Testis (tissue), 5 donors: ENCODE measurements at places on chromosomes 1 and 21.

DNA sequence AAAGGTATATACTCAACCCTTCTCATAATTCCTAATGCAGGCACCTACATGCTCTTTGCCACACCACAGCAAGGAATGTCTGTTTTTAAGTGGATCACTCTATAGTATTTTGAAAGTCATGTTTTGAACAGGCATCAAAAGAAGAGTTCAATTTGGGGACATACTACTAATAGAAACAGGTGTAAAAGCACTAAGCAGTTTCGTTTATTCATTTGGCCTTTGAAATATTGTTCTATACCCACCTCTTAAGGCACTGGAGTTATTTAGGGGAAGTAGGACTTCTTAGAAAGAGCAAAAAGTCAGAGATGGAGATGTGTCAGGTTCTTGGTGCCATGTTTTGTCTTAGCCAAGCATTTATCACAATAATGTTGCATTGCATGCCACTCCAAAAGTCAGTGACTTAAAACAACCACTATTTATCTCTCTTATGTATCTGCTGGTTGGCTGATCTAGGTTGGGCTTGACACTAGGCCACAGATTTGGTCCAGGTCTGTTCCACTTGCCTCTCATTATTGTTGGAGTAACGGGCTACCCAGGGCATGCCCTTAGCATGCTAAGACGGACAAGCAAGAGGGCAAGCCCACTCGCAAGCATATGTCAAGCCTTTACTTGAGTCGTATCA, 107.5 kb downstream of the RGL1 start:
- no peak for DNase-seq

- no peak for DNase-seq
Observed at GRCh38 chr21:32007456-32007855, 134.6 kb downstream of the HUNK start.

GRCh38 chr1:230173187-230173975, 106.3 kb downstream of the GALNT2 start:
- peak; percentile 6 for DNase-seq

DNA sequence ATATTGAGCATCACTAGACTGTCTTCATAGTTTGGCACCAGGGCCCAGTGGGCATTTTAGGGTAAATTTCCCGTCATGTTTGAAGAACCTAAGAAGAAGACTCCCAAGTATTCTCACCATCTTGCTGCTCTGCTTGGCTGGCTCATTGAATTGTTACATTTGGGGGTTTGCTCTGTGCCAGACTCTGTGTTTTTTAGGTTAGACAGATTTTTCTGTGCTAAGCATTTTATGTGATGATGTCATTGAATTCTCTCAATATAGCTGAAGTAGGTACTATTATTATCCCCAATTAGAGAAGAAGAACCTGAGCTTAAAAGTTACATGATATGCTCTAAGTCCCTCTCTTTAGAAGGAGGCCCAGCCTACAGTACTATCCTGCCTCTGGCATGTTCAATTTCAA, 28.0 kb upstream of the DNASE2B start:
- DNase-seq = no peak

DNA sequence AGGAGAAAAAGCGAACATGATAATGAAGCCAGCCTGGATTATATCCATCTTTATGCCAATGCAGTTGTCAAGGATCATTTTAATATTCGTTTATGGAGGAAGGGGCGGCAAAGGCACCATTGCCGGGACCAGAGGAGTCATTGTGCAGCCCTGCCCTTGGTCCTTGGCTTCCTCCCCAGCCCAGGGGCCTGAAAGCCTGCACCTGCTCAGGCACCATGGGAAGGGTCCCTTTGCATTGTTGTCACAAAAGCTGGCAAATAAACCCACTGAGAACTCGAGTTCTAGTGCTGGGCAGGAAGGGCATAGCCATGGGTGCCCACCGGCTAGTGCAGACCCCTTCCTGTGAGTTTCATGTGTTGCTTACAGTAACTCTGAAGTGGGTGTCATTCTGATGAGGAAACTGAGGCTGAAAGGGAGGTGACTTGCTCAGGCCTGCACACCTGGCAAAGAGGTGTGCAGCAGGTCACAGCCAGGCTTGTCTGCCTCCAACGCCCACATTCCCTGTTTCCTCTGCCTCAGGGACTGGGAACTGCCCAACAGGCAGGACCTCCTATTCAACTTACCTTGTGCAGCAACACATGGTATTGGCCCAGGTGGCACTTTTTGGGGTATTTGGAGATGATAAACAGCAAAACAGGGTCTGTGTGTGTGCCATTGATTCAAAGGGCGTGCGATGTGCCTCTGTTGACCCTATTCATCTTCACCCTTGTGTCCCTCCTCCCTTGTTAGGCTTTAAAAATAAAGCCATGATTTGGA, 84.6 kb downstream of the MAN1C1 start:
- DNase-seq = no peak

DNA sequence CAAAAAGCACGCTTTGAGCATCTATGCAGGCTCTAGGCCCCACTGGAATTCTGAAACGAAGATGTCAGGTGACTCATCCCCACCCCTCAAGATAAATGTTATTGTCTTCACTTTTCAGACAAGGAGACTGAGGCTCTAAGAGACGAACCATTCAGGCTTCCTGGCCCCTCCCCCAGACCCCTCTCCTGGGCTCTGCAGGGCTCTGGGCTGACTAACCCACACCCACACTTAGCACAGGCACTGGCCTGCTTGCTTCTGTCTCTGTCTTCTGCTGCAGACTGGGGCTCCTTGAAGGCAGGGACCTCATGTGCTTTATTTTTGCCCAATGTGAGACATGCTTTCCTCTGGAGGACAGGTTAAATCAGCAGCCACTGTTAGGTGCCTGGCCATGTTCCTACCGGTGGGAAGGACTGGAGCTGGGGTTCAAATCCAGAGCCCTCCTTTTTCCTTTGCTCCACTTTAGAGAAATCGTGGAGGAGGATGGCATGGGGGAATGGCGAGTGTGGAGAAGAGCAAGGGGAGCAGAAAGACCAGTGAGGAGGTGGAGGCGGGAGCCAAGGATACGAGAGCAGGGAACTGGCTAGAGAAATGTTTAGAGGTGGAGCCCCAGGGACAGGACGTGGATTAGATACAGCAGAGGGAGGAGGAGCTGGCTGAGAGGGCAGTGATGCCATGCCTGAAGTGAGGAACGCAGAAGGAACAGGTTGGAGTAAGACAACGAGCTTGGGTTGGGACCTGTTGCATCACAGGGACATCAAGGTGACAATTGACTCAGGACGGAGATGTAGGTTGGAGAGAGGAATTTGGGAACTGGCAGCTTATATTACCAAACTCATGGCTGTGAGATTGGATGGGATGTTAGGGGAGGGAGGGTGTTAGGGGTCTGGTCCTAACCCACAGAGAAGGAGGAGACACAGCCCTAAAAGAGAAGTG, 1.7 kb downstream of the TMEM125 start:
- DNase-seq = no peak

GRCh38 chr1:95127380-95127779, 10.2 kb downstream of the TLCD4 start:
- no peak for DNase-seq

DNA sequence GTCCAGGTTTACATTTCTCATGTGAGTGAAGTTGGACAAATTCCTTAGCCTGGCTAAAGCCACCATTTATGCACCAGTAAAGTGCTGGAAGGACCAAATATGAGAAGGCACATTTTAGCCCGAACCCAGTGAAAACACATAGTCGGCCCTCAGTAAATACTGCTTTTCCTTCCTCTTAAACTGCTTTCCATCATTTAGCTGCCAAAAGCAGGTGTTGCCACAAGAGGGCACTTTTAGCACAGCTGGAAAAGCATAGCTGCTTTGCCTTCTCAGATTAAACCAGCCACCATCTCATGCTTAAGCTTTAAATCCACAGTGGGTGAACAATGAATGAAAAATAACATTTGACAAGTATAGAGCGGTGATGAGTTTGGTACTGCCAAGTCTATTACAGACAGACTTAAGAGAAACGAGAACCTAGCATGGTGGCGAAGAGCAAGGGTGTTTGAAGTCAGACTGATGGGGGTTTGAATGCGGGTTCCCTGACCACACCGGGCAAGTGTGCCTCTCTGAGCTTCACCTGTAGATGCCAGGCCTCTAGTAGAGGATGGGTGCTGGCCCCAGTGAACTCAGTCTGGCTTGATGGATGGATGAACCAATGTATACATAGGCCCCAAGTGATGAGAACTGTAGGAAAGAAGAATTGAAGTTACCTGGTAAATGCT, 57.8 kb downstream of the SLC35D1 start:
- peak; percentile 72 for DNase-seq

DNA sequence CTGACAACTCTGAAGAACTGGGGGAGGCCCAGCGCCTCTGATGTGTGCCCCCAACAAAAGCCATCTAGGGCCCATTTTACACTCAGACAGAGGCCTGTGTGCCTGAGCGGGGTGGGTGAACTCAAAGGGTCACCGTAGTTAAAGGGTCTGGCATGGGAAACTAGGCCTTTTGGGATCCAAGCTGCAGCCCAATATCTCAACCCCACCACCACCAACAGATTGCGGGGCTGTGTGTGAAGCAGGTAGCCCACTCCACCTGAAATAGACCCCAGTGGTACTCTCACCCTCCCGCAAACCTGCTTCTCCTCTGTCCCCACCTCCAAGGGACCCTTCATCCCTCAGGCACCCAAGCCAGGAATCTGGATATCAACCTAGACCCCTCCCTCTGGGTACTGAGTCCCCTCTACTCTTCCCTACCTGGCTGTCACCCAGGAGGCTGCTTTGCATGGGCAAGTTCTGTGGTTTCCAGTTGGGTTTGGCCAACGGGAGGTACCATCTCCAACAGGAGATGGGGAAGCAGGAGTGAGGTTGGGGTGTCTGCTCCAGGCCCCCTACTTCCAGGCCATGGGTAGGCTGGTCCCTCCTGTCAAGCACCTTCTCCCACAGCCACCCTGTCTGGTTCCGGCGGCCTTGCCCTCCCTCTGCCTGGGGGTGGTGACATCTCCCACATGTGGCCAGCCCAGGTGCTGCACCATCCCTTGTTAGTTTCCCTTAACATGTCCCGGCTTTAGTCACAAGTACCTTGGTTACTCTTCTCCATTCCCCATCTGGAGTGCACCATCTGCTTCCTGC, 35.2 kb upstream of the LRP8 start:
- peak; percentile 12 for DNase-seq

DNA sequence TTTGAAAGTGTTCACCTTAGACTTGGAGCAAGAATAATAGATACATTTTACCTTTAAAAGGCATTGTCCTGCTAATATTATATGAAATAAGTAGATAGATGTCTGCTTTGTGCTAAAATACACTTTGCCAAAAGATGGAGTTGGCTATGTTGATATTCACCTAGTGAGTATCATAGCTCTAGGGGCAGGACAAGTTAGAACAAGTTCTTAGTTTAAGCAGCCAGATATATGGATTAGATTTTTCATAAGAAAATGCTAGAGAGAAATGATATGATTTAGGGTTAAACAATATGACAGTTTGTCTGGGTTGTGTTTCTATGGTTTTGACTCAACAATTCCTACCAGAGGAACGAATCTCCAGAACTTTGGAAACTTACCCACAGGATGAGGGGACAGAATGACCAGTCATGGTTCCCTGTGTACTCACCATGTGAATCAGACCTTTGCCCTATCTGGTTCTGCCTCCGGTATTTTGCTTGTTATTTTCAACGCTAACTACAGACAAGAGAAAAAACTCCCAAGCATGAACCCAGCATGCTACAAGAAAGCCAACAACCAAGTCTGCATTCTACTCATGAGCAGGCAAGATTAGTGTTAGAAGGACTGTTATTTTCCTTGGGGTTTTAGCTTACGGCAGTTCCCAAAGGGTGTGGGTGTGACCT, 1.7 kb downstream of the F5 start:
- no peak for DNase-seq

DNA sequence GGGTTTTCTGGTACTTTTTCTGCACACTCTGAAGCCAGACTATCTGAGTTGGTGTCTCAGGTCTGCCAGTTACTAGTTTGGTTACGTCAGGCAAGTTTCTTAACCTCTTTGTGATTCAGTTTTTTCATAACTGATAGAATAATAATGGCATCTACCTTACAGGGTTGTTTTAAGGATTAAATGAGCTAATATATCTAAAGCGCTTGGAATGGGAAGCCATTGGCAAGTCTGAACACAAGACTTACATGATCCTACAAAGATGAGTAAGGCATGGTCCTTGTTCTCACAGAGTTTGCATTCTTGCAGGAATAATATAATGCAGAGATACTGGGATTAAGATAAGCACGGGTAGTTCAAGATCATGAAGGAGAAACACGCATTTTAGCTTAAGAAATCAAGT, 9.2 kb upstream of the DENND2D start:
- no peak for DNase-seq

DNA sequence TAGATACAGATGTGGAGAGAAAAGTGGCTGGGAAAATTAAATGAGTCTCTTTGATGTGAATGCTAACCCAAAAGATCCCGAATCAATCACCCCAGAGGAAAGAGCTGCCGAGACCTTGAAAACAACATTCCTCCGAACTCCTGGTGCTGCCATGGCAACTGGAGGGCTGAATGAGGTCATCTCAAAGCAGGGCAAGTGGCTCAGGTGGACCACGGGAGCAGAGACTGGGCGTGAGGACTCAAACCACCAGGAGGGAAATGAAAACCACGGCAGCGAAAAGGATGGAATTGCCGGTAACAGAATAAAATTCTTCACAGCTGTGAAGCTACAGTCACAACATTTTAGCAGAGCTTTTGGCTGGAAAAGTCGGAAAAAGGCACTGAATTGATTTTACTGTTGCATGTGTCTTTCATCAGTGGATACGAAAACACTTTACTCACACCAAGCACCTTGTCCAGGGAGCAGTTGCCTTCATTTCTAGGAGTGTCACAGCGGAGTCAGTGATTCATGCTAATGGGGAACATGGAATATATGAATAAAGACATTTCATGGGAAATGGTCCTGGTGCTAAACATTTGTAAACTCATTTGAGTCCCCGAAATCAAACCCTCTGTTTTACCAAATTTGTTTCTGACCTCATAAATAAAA, 23.2 kb upstream of the BECN2 start:
- DNase-seq = peak; percentile 80

DNA sequence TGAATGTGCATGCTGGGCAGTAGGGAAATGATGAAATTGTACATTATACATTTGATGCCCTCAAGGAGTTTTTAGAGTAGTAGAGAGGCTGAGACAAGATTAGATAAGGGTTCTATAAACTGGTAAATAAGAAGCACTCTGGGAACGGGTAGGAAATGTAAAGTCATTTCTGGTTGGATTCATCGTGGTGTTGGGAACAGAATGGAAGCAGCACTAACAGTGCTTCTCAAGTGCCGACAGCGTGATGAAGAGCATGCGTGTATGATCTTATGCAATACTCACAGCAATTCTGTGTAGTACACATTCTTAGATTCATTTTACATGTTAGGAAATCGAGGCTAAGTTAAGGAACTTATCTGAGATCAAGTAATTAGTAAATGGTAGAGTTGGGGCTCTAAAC, 45.9 kb downstream of the GPR88 start:
- no peak for DNase-seq

- DNase-seq = peak; percentile 25
Observed at GRCh38 chr1:18632783-18633421, 2.3 kb downstream of the PAX7 start.

- no peak for DNase-seq
Observed at GRCh38 chr1:2151911-2152310, 42.7 kb downstream of the FAAP20 start.

- DNase-seq = no peak
Observed at GRCh38 chr21:23684431-23684830, 1922.8 kb downstream of the MRPL39 start.
